Central memory CD8-positive, alpha-beta T cell (primary cell): ENCODE measurements at places on chromosomes 1 and 21.

DNA sequence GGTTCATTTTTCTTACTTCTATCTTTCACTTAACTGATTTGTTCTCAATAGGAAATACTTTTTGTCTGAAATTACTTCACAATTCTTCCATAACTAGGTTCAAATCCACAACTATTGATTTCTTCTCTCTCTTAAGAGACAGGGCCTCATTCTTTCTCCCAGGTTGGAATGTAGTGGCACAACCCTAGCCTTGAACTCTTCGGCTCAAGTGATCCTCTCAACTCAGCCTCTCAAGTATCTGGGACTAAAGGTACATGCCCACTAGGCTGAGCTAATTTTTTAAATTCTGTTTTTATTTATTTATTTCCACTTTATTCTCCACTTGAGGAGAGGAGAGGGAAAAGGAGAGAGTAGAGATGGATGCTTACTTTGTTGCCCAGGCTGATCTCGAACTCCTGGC, 370.4 kb upstream of the PLXNA2 start:
- DNase-seq = no peak

- no peak for DNase-seq
Observed at GRCh38 chr1:14521622-14522021, 76.9 kb upstream of the KAZN start.

DNA sequence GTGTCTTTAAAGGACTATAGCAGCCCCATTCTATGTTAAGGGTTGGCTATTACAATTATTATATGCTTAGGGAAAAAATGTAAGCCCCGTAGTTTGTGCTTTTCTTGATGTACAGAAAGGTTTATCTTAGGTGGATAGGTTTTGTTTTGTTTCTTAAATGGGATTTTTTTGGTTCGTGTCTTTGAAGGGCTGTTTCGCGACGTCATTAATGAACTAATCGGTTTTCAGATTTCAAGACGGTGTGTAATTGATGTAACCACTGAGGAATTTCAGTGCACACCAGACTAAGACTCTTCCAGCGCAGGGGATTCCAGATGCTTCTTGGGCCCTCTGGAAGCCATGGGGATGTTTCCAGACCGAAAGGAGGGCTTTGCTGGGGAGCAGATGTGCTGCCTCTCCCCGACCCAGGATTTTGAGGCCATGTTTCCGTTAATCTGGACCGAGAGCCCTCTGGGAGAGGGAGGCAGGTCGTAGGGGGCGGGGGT, 4.8 kb upstream of the SIM2 start:
- no peak for DNase-seq

DNA sequence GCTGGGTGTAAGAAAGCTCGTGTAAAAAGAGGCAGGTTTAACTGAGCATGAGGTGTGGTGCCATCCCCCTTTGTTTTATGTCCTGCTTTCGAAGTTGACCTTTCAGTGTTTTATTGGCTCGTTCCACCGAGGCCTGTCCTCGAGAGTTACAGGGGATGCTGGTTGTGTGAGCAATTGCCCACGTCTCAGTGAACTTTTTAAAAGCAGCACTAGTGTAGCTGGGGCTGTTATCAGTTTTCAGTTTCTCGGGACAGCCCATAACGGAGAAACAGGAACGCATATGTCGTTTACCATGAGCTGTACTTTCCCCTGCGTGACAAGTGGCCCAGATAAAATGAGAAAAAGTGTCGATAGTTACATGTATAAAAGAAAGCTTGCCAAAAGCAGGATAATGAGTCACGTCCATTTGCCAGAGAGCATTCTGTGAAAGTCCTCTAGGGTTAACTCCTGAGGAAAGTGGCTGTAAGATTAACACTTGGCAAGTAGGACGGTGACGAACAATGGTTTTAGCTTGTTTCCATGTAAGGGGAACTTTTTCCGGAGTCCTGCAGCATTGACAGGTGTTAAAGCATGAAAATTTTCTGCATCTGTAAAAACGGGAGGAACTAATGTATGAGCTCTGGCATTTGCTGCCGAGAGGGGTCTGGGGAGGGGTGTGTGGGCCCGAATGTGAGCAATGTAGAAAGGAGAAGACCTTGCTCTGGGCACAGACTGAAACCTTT, 7.8 kb upstream of the LRRC47 start:
- DNase-seq = no peak

GRCh38 chr1:119587341-119587740, 60.7 kb downstream of the ZNF697 start:
- DNase-seq = no peak

GRCh38 chr1:154837034-154837671, 32.9 kb downstream of the KCNN3 start:
- no peak for DNase-seq

GRCh38 chr1:219312967-219313366, 139.3 kb downstream of the LYPLAL1 start:
- no peak for DNase-seq

- no peak for DNase-seq
Observed at GRCh38 chr1:94033849-94034248, 87.1 kb downstream of the ABCA4 start.

DNA sequence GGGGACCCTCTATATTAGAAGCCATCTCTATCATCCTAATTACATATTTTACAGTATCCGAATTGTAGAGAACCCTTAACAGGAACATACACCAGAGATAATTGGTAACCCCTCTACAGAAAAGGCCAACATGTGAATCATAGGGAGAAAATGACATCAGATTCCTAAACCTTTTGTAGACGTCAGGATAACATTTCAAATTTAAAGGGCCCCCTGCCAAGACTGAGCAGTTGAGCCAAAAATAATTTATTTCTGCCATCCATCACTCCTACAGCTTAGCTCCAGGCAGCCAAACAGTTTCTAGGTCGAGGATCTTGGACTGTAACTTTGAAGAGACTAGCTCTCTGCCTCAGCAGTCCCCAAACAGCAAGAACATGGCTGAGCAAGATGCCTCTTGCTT, 21.2 kb downstream of the ZNF697 start:
- DNase-seq = no peak

GRCh38 chr1:229625071-229625914, 629 bp downstream of the TAF5L start:
- DNase-seq = no peak

DNA sequence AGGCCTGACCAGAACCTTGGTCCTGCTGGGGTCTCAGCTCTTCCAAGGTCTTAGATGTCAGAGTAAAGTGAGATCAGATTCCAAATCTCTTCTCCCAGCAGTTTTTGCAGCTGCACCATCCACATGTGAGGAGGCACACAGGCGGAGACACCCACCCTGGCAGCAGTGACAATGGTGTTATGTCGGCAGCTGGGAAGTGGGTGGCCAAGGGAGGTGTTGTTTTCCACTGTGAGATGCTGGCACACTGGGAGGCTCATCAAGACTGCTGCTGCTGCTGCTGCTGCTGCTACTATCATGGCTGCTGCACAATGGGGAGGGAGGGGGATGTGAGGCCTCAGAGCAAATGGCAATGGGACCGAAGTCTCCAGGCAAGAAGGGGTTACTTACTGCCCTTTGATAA, 23.6 kb downstream of the CAMK2N1 start:
- DNase-seq = no peak

GRCh38 chr1:5448486-5448885, 543.7 kb downstream of the NPHP4 start:
- DNase-seq = peak; percentile 19

GRCh38 chr1:212228076-212228475, 57.1 kb upstream of the PPP2R5A start:
- no peak for DNase-seq

GRCh38 chr1:59012378-59012777, 228.5 kb upstream of the JUN start:
- DNase-seq = no peak

GRCh38 chr1:160550572-160551034, 27.5 kb upstream of the SLAMF6 start:
- no peak for DNase-seq

- DNase-seq = no peak
Observed at GRCh38 chr1:208644401-208645160, 400.4 kb upstream of the PLXNA2 start.

DNA sequence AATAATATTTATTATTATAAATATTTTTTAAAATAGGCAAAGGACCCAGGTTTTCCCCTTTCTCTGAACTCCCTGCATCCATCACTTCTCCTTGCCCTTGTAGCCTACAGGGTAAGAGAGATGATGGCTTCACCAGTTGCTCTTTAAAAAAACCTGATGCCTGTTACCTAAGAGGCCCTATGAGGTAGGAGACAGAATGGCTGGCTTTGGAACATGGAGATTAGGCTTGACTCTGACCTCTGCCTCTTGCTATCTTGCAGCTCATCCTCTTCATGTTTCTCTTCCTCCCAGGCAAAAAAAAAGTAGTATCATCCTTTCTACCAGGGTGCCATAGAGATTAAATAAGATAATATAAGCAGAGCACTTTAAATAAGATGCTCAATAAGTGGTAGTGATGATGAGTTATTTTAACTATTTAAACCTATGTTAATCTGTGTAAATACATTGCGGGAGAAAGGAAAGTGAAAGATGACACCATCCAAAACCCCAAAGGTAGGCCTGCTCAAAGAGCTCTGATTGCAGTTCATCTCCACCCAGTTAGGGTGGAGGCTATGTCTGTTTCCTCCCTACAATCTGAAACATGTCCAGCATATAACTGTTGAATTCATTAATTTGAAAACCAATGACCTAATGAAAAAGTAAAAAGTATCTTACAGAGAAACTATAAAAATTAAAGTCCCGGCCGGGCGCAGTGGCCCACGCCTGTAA, 51.8 kb downstream of the RGS2 start:
- no peak for DNase-seq

GRCh38 chr1:89939059-89939570, 55.8 kb upstream of the ZNF326 start:
- no peak for DNase-seq

- no peak for DNase-seq
Observed at GRCh38 chr1:183285746-183286145, 99.7 kb downstream of the LAMC2 start.

- DNase-seq = no peak
Observed at GRCh38 chr1:19955534-19956170, 23.8 kb downstream of the PLA2G2A start.

DNA sequence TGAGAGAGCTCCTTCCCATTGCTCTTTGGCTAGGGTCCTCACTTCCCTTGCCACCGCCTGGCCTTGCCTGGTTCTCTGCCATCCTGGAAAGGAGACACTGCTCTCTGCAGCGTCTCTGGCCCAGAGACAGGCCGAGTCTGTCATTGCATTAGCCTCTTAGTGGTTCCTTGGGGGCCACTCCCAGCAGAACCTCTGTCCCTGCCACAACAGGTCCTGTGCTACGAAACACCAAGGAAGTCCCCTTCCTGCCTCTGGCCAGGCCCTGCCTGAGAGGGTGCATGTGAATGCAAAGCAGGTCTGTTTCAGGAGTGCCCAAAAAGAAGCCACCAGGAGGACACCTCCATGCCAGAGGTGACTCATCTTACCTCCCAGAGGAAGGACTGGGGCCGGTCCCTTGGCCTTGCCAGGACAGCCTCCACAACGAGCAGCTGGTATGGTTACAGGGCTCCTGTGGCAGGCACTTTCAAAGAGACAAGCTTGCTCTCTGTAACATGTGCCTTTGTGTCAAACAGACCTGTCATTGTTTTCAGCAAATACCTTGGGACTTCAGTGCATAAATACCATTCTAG, 59.6 kb downstream of the VPS26C start:
- no peak for DNase-seq

DNA sequence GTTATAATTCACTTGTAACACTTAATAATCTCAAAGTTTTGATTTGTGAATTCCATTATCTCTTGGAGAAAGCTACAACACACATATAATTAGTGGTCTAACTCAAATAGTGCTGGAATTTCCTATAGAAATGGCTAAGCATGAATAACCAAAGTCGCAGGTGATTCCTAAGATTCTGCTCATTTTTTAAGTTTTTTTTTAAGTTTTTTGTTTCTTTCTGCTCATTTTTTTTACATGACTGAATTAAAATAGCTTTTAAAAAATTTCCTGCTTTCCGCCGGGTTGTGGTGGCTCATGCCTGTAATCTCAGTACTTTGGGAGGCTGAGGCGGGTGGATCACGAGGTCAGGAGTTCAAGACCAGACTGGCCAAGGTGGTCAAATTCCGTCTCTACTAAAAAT, 90.4 kb downstream of the APP start:
- DNase-seq = no peak

GRCh38 chr1:110239441-110240430, 29.6 kb downstream of the KCNC4 start:
- DNase-seq = no peak

DNA sequence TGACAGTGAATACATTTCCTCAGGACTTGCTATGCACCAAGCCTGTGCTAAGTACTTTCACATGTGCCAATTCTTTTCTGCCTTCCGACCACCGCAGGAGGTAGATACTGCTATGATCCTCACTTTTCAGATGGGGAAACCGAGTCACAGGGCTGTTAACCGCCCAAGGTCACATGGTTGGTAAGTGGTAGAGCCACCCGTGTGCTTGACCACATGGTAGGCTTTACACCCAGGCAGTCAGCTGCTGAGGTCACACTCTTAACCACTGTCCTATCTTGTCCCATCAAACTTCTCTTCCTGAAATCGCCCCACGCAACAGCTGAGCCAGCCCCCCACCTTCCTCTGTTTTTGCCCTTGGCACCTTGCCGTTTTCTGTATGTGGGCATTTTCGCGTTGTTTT, 31.0 kb upstream of the SDHB start:
- no peak for DNase-seq

- no peak for DNase-seq
Observed at GRCh38 chr1:246210756-246211155, 296.3 kb downstream of the SMYD3 start.

- no peak for DNase-seq
Observed at GRCh38 chr1:81802457-81802706, 1.6 kb downstream of the ADGRL2 start.

- no peak for DNase-seq
Observed at GRCh38 chr1:52158218-52158617, 16.3 kb downstream of the ZFYVE9 start.

GRCh38 chr1:221635305-221635704, 106.6 kb downstream of the DUSP10 start:
- no peak for DNase-seq

DNA sequence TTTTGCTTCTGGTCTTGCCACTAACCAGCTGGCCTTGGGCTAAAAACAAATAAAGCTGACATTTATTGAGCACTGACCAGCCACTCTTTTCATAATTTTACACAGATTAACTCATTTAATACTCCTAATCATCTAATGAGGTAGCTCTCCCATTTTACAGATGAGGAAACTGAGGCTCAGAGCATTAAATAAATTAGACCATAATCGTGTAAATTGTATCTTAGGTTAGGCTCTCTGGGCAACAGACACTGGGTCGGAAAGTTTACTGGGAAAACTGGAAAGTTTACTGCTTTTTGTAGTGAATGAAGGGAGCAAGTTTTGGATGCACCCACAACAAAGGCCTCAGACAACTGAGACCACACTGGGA, 7.3 kb downstream of the BMP8B start:
- DNase-seq = no peak

GRCh38 chr1:64527165-64527564, 57.2 kb downstream of the CACHD1 start:
- DNase-seq = no peak

GRCh38 chr1:194296201-194296600, 1109.8 kb upstream of the B3GALT2 start:
- DNase-seq = no peak

GRCh38 chr1:230824551-230824918, 43.8 kb downstream of the C1orf198 start:
- no peak for DNase-seq

DNA sequence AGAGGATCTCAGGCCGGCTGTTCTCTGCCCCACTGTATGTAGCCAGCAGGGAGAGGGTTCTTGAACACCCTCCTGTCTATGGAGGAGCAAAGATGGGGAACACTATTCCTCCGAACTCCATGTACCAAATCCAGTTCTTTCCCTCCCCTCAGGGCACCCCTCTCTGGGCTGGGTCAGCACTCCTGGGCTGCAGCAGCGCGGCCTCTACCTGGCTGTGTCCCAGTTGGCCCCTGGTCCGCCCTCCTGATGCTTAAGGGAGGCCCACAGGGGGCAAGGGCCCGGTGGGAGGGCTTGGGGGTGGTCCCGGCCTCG, 471 bp upstream of the ADPRS start:
- DNase-seq = no peak
